ENCODE measurements at places on chromosomes 2 and 18.

- DNase-seq: no peak
Observed at GRCh38 chr2:28047681-28048080, 157.2 kb downstream of the BABAM2 start.

- DNase-seq: no peak
Observed at GRCh38 chr2:190462611-190463010, 54.5 kb downstream of the MFSD6 start.

DNA sequence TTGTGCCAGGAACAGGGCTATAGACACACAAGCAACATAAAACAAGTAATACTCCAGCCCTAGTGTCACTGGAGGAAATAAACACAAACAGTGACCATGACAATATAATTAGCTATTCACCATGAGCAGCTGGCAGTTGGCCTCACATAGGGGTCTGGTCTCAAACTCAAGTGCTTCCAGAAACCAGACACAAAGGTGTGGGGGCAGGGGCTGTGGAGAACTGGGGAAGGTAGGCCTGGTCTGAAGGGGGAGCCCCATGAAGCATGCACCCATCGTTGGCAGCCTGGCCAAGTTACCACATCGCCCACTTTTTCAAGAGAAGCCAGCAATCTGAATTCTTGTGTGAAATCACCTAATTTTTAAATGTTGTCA lies 49.5 kb upstream of the SP3 start:
- DNase-seq: no peak

GRCh38 chr2:108074946-108075345 lies 88.6 kb downstream of the SLC5A7 start:
- DNase-seq: no peak

- DNase-seq: no peak
Observed at GRCh38 chr2:36707050-36707449, 10.5 kb downstream of the VIT start.

GRCh38 chr18:74512321-74513053 lies 16.3 kb downstream of the CNDP2 start:
- DNase-seq: no peak

DNA sequence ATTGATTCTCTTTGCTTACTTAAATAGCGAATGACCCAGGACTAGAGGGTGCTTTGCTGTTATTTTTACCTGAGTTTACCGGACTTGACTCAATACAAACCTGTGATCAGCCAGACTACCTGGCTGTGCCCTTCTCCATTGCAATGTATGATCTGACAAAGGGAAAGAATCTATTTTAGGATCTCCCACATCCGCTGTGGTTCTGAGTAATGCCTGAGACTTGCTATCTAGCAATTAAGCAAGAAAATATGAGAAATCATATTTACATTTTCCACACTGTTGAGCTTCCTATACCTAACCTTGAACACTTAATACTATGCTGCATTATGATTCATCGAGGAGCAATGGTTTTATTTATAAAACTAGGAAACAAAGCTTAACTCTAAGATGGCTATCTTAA lies 215.2 kb downstream of the RAD51AP2 start:
- no peak for DNase-seq

DNA sequence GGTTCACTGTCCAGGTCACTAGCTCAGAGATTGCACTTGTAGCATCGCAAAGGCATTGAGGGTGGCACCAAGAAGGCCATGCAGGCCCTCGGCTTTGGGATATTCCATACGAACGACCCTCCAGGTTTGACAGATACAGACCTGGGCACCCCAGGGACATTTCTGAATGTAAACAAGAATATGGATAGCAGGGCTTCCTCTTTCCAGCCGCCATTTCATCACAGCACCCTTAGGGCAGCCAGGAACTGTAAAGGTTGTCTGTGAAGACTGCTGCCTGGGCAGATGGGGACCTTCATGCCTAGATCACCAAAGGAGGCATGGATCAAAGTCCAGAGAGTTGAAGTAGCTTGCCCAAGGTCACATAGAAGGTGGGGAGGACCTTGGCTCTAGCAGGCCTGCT lies 70.5 kb downstream of the ACTR2 start:
- no peak for DNase-seq

DNA sequence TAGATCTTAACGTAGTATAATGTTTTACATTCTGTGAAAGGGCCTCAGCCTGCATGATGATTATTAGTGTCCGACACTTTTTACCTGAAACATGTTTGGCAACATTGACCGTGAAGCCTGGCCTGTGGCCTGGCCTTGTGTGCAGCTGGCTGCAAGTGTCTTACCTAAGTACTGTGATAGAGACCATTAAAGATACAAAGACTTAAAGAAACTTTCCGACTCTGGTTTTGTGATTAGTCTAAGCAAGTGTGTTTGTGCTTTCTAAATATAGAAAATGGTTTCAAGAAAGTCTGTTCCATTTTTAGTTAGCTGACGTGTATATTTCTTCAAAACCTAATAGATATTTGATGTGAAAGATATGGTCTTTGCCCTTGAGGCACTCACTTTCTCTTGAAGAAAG lies 601.8 kb downstream of the LRP1B start:
- no peak for DNase-seq

- DNase-seq: no peak
Observed at GRCh38 chr18:35732636-35733035, 151.1 kb downstream of the GALNT1 start.

DNA sequence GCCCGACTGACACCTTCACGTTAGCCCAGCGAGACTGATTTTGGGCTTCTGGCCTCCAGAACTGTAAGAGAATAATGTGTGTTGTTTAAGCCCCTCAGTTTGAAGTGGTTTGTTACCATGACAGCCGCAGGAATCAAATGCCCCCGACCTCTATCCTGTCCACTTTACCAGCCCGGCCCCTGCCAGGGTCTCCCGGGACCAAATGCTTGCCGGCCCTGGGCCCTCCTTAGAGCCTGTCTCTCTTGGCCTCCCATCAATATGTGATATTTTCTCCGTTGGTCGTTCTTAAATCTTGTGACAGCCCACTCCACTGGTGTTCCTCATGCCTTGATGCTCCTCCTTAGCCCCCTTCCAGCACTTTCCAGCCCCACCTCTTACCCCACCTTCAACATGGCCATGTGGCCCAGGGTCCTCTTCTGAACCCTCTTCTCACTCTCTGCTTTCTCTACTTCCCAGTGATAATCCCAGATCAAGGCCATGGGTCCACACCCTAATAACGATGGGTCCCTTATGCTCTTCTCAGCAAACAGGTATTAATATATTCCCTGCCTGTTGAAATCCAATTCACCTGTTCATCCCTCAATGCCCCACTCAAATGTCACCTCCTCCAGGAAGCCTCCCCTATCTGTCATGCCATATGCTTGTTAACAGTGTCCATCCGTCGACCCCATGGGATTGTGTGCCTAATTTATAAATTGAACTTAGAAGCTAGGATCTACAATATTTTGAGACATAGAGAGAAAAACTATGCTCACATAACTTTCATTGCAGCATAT lies 192.8 kb downstream of the ZFP36L2 start:
- no peak for DNase-seq

DNA sequence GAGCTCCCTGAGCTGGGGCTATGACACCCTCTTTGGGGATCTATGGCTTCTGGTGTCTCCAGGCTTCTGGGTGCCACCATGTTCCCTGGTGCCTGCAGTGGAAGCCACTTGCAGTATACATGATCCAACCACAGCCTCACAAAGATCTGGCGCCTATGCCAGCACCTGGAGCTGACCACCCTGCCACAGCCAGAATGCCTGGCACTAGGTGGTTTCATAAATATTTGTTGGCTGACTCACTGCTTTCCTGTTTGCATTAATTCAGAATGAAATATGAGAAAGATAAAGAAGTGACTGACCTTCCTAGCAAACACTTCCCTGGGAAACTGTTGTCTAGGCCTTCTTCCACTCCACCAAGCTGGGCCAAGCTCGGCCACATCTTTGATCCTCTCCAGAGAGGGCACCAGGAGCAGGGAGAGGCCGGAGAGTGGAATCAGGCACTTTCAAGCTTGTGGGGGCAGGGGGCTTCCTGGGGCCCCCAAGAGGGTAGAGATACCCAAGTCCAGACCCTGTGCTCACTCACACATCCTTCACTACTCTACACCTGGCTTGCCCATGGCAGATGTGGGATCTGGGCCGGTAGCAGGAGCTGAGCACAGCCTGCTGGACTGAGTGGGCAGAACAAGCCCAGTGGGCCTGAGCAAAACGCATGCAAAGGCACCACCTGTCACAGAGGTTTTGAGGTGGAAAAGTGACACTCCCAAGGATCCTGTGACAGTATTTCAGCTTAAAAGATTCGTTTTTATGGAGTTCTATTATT lies 565.7 kb downstream of the SLC4A3 start:
- no peak for DNase-seq

- DNase-seq: no peak
Observed at GRCh38 chr2:198283146-198283545, 478.8 kb downstream of the PLCL1 start.

DNA sequence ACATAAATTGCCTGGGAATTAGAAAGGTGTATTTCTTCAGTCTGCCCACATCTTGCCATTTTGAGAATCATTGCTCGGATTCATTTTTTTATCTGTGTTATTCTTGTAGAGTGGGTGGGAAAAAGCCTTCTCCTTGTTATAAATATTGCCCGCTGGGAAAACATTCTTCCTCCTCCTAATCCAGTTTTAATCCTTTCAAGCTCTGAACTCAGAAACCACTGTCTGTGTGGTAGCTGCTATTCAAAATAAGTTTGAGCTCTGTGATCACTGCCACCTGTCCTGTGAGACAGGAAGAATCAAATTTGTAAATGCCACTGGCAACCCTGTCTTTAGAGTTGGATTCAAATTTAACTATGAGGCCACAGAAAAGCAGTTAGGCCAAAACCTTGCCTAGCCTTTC lies 1875.2 kb upstream of the PIK3C3 start:
- DNase-seq: no peak

DNA sequence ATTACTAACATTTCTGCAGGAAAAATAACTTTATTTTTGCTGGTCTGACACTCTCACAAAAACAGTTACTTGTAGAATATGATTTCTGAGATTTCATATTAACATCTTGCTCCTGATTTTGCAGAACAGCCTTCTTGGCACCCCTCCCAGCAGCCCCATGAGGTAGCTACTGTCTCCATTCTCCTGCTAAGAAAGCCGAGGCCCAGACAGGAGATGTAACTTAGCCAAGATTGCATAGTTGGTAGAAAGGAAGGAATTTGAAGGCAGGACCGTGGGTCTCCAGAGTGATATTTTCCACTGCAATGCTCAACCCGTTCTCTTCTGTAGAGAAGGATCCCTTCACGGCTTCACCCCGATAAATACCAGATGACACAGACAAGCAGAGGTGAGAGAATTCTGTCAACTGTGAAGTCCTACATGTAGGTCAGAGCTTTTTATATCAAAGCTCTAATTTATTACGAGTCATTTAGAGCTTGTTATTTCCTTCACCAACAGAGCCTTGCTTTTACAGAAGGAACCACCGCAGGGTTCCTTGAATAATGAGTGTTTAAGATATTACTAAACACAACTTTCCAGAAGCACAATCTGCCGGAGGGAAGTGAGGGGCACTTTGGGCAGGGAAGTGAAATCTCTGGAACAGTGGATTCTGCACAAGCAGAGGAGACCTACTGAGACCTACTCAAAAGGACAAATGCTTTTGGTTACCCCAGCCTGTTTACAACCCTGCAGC lies 48.0 kb upstream of the MYCN start:
- no peak for DNase-seq

DNA sequence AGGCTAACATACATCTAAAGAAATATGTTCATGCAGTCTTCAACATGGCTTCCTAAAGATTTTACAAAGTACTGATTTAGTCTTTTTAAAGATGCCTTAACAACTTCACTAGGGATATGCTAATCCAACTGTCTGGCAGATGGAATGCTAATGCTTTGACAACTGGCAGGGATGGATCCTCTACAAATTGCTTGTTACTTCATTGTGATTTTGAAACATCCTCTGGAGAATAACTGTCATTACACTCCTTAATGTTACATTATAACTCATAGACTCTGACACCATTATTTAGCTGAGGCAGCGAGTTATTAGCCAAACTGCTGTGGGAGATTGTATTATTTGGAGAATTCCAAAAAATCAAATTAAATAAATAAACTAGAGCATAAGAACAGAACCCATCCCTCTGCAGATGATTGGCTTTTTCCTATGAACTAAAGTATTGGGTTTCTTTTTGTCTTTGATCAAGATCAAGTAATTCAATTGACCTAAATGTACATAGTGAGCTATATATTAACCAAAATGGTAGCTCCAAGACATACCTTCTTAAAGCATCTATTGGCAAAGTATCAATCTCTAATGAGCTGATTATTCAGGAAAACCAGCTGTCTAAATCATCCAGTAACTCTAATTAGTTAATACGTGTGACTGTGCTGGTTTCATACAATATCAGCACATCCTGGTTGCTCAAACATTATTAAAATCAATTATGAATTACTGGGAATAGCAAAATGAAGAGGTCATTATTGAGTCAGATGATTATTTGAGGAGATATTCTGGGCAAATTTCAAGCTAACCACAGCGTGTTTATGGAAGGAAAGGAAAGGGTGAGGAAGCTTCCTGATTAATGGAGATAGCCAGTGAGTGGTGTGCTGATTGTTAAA lies 321.3 kb upstream of the TFPI start:
- no peak for DNase-seq

- DNase-seq: peak; percentile 26
Observed at GRCh38 chr2:72118386-72118785, 29.3 kb downstream of the CYP26B1 start.

DNA sequence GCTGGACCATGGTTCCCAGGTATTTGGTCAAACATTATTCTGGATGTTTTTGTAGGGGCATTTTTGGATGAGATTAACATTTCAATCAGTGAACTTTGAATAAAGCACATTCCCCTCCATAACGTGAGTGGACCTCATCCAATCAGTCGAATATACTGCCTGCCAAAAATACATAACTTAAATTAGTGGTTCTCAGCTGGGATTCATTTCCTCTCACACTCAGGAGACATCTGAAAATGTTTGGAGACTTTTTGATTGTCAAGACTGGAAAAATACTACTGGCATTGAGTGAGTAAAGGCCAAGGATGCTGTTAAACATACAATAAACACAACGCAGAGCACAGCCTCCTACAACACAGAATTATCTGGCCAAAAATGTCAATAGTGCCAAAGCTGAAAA lies 198.2 kb downstream of the MYO1B start:
- DNase-seq: no peak

GRCh38 chr18:35514752-35515459 lies 17.1 kb upstream of the INO80C start:
- DNase-seq: no peak

- no peak for DNase-seq
Observed at GRCh38 chr18:44130376-44130942, 550.2 kb upstream of the SETBP1 start.

DNA sequence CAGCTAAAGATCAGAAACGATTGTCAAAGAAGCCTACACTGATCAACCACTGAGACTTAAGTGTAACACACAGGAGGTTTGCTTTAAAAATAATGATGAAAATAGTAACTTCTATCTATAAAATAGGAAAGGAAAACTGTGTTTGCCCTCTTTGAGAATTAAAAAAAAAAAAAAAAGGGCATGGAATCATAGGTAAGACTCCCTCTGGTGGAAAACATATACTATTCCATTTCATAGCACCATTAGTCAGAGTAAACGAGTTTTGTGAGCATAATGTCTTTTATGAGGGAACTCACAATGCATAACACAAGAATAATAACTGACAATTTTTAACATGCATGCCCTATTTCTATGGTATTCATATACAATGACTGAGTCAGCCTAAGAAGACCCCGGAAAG lies 36.3 kb downstream of the SLC35F5 start:
- DNase-seq: no peak

Data from stimulated activated effector memory CD8-positive, alpha-beta T cell treated with anti-CD3 and anti-CD28 coated beads, Interleukin-12 subunit alpha, Interleukin-12 subunit beta, amount 100 ng/mL, for 72 hours (primary cell).